ENCODE measurements at places on chromosomes 6 and 20.

DNA sequence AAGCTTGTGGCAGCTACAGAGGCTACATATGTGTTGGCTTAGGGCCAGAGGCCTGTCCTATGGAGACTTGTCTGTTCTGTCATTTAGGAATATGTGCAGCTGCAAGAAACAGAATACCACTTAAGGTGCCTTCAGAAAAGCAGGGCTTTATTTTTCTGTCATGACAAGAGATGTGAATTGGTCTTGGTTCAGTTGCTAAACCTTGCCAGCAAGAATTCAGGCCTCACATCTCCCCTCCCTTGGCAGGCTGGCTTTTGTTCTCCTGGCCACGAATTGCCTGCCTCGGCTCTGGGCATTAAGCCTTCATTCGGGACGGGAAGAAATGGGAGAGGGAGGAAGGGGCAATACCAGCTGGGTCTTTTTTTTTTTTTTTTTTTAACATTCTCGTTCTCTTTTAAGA lies 82.4 kb upstream of the TGM3 start:
- DNase-seq = no peak

DNA sequence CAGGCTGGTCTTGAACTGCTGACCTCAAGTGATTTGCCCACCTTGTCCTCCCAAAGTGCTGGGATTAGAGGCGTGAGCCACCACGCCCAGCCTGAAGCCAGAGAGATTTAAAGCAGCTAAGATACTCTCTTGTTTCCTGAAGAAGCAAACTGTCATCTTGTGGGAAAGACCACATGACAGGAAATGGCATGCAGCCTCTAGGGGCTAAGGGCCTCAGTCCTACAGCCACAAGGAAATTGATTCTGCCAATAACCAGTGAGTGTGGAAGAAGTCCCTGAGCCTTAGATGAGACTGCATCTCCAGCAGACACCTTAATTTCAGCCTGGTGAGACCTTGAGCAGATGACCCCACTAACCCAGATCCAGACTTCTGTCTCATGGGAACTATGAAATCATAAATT lies 40.9 kb downstream of the KIZ start:
- no peak for DNase-seq

GRCh38 chr20:33859157-33859695 lies 48.1 kb downstream of the CHMP4B start:
- DNase-seq = no peak

- no peak for DNase-seq
Measured at GRCh38 chr6:112990971-112991370, 643.8 kb downstream of the RFPL4B start.

GRCh38 chr20:35010405-35011192 lies 54.9 kb downstream of the MYH7B start:
- DNase-seq = no peak

DNA sequence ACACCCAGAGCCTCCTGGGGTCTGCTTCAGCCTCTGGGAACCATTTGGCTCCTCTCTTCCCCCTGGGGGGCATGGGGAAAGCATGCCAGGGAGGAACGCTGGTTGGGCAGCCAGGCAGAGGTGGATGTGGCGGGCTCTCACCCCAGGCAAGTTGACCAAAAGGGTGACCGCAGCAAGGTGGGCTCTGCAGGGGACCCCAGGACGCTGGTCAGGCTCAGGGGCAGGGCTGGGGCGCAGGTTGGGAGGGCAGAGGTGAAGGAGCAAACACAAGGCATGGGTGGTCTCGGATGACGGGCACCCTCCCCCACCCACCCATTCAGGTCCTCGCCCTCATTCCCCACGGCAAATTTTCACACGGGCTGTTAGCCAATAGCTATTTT lies 30.2 kb upstream of the MRGBP start:
- DNase-seq = no peak

GRCh38 chr6:119612176-119612891 lies 262.8 kb upstream of the MAN1A1 start:
- no peak for DNase-seq

DNA sequence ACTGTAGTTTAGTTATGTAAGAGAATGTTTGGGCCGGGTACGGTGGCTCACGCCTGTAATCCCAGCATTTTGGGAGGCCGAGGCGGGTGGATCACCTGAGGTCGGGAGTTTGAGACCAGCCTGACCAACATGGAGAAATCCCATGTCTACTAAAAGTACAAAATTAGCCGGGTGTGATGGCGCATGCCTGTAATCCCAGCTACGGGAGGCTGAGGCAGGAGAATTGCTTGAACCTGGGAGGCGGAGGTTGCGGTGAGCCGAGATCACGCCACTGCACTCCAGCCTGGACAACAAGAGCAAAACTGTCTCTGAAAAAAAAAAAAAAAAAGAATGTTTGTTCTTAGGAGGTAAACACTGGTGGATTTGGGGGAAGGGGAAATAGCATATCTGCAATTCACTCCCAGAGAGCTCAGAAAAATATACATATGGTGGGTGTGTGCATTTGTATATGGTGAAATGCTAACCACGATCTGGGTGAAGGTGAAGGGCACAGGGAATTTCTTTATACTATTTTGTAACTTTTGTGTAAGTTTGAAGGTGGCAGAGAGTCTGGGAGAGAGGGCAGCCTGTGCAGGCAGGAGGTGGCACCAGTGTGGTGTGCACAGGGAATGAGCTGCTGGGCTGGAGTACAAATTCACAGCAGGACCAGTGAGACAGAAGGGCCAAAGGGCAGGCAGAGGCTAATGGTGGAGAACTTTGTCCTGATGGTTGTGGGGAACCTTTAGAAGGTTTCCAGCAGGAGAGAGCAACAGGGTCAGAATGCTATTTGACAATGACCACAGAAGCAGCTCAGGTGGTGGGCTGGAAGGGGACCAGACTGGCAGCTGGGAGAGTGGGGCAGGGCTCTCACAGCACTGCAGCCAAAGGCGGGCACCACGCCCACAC lies 42.4 kb downstream of the SSR1 start:
- DNase-seq = no peak

DNA sequence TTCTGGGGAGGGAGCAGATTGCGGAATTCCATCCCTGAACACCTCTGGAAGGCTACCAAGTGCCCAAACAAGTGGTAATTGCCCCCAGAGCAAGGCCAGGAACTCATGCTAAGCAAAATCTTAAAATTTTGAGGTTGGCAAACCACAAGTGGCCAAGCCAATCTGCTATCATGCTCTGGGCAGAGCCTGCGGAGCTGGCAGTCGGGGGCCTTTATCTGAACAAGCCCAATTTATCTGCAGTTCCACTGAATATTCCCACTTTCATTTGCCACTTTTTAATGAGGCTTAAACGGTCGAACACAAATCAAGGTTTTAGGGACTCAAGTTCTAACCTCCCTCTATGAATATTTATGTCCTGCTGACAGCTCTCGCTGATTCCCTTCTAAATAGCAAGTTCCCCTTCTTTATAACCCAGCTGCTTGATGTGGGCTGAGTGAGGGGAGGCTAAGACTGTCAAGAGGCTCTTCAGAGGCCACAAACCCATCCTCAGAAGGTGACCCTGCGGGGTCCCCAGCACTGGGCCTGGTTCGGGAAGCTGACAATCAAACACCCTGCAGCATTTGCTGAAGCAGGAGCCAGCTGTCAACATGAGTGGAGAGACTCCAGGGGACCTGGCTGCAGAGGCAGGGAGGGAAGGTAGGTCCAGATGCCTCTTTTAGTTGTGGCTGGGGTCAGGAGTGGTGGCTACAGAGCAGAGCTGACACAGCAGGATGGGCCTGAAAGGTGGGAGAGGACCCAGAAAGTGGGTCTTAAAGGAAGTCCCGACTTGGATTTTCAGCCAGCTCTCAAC lies 11.9 kb downstream of the CCDC167 start:
- no peak for DNase-seq

DNA sequence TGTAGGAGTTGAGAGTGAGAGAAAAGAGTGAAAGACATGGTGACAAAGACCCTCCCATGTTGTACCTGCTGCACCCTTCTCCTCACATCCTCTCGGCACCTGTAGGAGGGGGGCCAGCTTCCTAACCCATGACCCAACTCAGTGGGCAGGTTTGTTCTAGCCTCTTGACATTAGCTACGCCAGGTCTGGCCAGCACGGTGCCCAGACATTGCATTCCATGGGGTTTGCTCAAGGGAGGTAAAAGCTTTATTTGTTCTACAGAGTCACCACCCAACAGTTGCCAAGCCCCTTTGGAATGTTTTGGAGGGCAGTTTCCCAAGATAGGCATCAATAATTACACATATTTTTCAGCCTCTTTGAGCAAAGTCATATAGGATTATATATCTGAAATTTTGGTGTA lies 22.7 kb upstream of the TGM6 start:
- no peak for DNase-seq

DNA sequence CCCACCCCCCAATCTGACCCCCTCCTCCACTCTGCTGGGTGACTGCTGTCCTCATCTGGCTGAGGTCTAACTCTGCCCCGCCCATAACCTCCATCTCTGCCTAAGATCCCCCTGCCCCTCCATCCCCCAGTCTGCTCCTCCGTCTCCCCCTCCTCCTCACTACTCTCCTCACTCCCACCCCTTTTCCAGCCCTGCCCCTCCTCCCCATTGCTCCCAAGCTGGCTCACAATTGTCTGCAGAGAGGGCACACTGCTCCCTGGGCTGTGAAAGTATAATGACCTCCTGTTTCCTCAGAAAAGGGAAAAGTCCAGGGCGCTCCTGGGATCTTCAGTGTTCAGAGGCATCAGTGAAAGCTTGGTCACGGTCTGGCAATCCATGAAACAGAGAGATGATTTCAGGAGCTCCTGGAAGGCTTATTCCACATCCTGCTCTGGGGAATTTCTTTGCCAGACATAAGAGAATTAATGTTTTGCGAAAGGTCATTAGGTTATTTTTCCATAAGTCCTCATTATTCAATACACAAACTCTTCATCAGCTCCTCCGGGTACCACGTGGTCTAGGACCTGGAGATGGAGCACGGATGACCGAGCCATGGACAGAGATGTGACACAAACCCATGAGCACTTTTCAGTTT lies 21.5 kb downstream of the CST5 start:
- DNase-seq = no peak

DNA sequence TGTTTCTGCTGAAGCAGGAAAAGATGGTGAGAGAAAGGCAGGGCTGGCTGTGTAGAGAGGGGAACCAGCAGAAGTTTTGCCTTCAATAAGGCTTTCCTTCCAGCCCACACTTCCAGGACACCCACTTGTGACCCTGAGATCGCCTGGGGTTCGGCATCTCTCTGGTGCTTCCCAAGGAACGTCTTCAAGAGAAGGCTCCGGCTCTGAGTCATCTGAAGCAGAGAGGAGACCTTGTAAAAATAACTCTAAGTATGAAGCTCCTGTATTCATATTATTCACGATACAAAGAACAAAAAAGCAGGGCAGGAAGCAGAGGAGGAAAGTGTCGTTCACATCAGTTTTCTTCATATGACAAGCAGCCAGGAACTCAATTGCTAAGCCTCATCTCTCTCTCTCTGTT lies 95.4 kb upstream of the MRPS10 start:
- no peak for DNase-seq

GRCh38 chr6:44514085-44514484 lies 126.6 kb downstream of the CDC5L start:
- no peak for DNase-seq

DNA sequence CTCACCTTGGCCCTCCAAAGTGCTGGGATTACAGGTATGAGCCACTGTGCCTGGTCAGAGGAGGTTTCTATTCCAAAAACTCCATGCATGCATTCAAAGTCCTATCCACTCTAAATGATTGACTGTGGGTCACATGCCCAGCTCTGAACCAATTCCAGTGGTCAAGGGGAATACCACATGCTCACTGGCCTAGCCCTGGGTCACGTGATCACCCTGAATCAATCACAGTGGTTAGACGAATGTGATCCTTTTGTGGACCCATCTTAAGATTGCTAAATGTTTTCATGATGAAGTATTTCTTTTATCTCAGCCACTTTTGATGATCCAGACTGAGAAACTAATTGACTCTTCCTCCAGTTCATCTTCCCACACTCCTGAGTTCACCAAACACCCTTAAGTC lies 475.8 kb downstream of the PREX1 start:
- no peak for DNase-seq

DNA sequence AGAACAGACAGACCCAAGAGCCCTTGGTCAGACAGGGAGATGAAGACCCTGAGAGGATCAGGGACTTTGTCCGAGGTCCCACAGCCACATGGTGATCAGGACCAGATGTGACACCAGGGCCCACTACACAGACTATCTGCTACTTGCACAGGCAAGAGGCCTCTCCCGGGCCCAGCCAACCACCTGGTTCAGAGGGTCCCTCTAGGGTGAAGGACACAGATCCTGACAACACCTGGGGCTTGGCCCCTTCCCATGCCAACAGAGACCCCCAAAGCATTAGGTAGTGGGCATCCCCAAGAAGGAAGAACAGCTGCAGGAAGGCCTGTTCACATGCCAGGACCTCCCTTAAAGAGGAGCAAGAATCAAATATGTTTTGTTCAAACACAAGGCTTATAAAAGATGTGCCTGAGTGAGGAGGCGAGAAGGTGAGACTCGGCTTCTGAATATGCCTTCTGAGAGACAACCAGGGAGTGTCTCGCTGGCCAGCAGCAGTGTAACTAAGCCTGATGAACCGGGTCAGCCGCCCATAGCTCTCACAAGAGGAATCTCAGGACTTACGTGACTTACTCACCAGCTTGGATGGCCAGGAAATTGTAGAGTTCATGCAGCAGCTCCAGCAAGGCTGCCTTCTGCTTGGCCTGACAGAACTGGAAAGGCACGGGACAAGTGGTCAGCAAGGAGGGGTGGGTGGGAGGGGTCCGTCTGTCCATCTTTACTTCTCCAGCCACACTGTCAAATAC lies 5.0 kb downstream of the LEMD2 start:
- no peak for DNase-seq

DNA sequence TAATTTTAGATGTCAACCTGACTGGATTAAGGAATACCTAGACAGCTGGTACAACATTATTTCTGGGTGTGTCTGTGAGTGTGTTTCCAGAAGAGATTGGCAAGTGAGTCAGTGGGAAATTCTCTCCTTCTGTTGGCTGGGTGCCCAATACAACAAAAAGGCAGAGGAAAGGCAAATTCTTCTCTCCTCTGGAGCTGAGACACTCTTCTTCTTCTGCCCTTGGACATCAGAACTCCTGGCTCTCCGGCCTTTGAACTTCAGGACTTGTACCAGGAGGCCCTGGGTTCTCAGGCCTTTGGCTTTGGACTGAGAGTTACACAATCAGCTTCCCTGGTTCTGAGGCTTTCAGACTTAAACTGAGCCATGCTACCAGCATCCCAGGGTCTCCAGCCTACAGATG lies 7.8 kb upstream of the BTN3A1 start:
- DNase-seq = no peak

GRCh38 chr20:62208795-62209755 lies 11.0 kb downstream of the HRH3 start:
- DNase-seq = no peak

- no peak for DNase-seq
Measured at GRCh38 chr20:17700637-17701036, 871 bp downstream of the BANF2 start.

Measured in bone marrow (tissue), 2 donors.